ENCODE measurements at places on chromosomes 3 and 15.

GRCh38 chr3:182241766-182242488 lies 530.2 kb downstream of the SOX2 start:
- peaks cover 2% of the 10 kb centered on the region for H3K36me3 ChIP-seq
- no peak overlapping the region for H3K4me3 ChIP-seq
- peak overlapping the region; percentile 67 for H3K27ac ChIP-seq

- no peak overlapping the region for H3K4me3 ChIP-seq
- DNase-seq = no peak
- H3K27ac ChIP-seq = no peak overlapping the region
- H3K4me1 ChIP-seq = no peaks in the 10 kb centered on the region
Measured at GRCh38 chr3:148962513-148962912, 28.8 kb upstream of the GYG1 start.

DNA sequence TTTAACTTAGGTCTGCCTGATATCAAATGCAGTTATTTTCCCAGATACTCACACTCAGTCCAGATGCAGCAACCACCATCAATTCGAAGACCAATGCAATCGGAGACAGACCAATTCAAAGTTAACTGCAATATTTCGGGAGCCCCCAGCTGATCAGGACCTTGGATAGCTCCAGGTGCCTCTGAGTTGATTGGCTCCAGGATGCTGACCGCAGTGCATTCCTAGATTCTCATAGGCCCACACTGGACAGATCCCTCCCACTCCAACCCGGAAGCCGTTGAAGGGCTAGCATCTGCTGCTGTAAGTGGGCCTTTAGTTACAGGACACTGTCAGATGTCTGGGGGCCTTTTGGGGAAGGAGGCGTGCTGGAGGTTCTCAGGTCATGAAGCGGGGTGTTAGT lies 89.5 kb upstream of the ATP2B2 start:
- H3K27ac ChIP-seq = no peak overlapping the region
- peaks cover 5% of the 10 kb centered on the region for H3K27me3 ChIP-seq
- no peak overlapping the region for H3K4me3 ChIP-seq
- H3K36me3 ChIP-seq = no peaks in the 10 kb centered on the region

- no peak for DNase-seq
- no peak overlapping the region for H3K27ac ChIP-seq
Measured at GRCh38 chr3:153029350-153029749, 132.7 kb upstream of the RAP2B start.

DNA sequence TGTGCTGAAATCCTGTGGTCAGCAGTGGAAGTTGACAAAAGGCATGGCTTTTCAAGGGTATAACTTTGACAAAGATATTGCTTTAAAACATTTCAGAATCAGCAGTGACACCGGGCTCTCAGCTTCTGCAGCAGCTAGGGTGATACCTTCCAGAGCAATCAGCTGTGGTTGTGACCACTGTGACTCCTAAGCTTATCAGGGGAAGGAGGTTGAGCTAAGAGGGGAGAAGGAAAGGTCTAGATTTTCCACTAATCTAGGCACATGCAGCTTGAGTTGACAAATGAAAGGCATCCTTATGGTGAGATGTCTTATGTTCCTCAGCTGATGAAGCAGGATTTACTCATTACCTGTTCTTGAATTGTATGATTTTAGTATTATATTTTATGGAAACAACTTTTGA lies 16.3 kb upstream of the LRRFIP2 start:
- no peak overlapping the region for H3K4me3 ChIP-seq
- H3K27ac ChIP-seq = no peak overlapping the region
- H3K27me3 ChIP-seq = no peaks in the 10 kb centered on the region
- no peaks in the 10 kb centered on the region for H3K36me3 ChIP-seq

DNA sequence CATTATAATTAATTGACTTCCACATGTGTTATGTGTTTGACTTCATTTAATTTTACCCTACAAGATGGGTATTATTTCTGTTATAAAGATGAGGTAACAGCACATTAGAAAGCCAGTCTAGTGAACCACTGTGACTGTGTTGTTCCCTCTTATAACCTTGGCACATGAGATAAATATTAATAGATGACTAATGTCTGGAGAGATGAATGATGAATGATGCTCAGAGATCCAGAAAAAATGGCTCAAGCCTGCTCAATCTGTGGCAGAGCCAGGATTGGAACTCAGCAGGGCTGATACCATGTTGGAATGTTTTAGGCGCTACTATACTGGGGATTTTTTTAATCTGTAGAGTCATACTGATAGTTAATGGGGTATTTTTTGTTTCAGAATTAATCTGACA lies 118.8 kb upstream of the PTX3 start:
- no peaks in the 10 kb centered on the region for H3K27me3 ChIP-seq
- H3K27ac ChIP-seq = no peak overlapping the region
- no peaks in the 10 kb centered on the region for H3K36me3 ChIP-seq
- no peak overlapping the region for H3K4me3 ChIP-seq
- DNase-seq = no peak

DNA sequence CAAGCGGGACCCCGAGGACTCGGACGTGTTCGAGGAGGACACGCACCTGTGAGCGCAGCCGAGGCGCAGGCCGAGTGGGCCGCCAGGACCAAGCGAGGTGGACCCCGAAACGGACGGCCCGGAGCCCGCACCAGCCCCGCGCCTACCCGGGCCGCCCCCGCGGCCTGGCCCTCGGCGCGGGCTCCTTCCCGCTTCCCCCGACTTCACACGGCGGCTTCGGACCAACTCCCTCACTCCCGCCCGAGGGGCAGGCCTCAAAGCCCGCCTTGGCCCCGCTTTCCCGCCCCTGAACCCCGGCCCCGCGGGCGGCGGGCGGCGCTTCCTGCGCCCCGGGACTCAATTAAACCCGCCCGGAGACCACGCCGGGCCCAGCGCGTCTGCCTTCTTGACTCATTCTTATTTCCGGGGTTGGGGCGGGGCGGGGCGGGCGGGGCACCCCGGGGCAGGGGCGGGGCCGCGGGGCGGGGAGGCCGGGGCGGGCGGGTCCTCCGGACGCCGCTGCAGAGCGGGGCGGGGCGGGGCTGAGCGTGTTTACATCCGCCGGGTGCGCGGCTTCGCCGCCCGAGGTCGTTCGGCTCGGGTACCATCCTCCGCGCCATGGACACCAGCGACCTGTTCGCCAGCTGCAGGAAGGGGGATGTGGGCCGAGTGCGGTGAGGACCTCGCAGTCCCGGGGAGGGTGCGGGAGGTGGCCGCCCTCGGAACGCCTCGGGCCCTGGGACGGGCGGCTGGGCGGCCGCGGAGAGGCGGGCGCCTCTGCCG lies at the start of gene ABTB1:
Gene ABTB1 (plus strand): TSS at position 524 of the 762 bp plus-strand sequence. CDS start 74 bp downstream, at position 598.
- peak within 1 kb of the TSS; percentile 97 for H3K4me3 ChIP-seq
- peaks cover 1% of the 10 kb centered on the region for H3K36me3 ChIP-seq
- H3K4me1 ChIP-seq = peaks cover 7% of the 10 kb centered on the region
- H3K27ac ChIP-seq = no peak within 1 kb of the TSS
- DNase-seq = peak; percentile 65

DNA sequence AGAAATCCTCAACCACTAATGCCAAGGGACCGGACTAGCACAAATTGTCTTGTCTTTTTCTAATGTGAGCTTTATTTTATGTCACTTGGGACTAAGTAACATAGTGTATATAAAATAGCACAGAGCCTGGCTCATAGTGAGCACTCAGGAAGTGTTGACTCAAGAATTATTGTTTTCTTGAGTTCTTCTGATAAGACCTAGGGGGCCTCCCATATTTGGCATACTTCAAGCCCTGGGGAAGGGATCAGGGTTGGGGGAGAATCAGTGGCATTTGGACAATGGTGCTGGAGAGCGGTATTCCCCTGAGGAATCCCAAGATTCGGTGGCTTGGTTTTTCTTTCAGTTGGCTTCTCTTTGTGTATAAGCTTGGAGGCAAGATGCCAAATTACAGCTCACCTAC lies 19.4 kb downstream of the ZNF80 start:
- no peaks in the 10 kb centered on the region for H3K27me3 ChIP-seq
- DNase-seq = no peak
- peaks cover 19% of the 10 kb centered on the region for H3K4me1 ChIP-seq
- no peak overlapping the region for H3K27ac ChIP-seq
- no peaks in the 10 kb centered on the region for H3K36me3 ChIP-seq

DNA sequence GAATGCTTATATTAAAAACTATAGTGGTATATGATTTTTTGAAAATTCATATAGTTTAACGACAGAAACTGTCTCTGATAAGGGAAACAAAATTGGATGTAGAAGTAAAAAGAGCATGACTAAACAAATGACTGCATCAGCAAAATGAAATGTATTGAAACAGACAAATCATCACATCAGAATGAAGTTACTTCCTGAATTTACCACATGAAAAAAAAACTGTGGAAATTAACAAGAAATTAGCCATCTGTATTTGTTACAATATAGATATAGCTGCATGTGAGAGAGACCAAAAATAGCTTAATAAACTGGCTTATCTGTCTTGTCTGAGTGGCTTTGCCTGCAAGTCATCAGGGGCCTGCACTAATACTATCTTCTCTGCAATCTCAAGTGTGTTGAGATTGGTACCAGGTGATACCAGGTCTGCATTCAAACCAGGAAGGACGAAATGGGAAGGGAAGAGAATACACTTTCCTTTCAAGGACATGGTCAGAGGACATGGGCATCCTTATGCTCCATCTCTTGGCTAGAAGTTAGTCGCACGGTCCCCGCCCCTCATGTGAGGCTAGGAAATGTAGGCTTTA lies 388.7 kb downstream of the GRM7 start:
- no peak overlapping the region for H3K4me3 ChIP-seq
- H3K36me3 ChIP-seq = no peaks in the 10 kb centered on the region
- H3K27ac ChIP-seq = no peak overlapping the region
- H3K27me3 ChIP-seq = no peaks in the 10 kb centered on the region
- no peaks in the 10 kb centered on the region for H3K4me1 ChIP-seq
- DNase-seq = no peak

DNA sequence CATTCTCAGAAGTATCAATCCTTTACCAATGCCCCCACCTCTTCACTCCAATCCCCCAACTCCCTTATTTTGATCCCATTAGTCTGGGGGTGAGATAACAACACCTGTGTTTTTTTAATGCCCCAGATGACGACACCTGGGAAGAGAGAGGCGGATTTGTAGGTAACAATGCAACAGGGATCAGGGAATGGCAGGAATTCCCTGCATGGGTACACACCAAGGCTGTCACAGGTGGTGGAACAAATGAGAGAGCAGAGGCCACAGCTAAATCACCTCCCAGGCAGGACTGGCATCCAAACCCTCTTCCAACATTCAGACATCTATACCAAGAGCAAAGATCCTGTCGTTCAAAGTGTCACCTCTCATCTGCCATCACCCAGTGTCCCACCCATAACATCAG lies 319.2 kb upstream of the TRIM42 start:
- no peaks in the 10 kb centered on the region for H3K27me3 ChIP-seq
- DNase-seq = peak; percentile 5
- H3K4me1 ChIP-seq = peaks cover 4% of the 10 kb centered on the region
- H3K4me3 ChIP-seq = no peak overlapping the region
- H3K36me3 ChIP-seq = no peaks in the 10 kb centered on the region

DNA sequence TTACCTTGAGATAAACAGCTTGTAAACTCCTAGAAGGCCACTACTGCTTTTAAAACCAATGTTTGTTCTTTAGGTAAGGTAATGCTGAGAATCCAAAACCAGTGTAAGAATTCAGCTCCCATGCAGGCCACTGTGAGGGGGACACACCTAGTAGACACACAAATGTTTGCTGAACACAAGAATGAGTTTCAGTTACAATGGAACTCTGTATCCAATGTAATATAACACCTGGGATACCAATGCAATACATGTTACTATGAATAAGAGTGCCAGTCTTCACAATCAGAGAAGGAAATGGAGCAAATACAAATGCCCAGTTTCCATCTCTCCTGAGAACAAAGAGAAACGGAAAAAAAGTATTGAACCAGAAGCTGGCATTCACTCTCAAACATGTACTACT lies 65.9 kb downstream of the IGF2BP2 start:
- H3K27me3 ChIP-seq = no peaks in the 10 kb centered on the region
- H3K27ac ChIP-seq = no peak overlapping the region
- peaks cover 8% of the 10 kb centered on the region for H3K4me1 ChIP-seq
- H3K36me3 ChIP-seq = peaks cover 40% of the 10 kb centered on the region

- H3K4me1 ChIP-seq = no peaks in the 10 kb centered on the region
- no peak overlapping the region for H3K27ac ChIP-seq
- H3K27me3 ChIP-seq = no peaks in the 10 kb centered on the region
Measured at GRCh38 chr3:362681-363338, 166.2 kb downstream of the CHL1 start.

- H3K27me3 ChIP-seq = no peaks in the 10 kb centered on the region
- H3K4me1 ChIP-seq = no peaks in the 10 kb centered on the region
- DNase-seq = no peak
- no peak overlapping the region for H3K4me3 ChIP-seq
Measured at GRCh38 chr15:37253877-37254276, 153.5 kb upstream of the MEIS2 start.

- no peaks in the 10 kb centered on the region for H3K36me3 ChIP-seq
- no peak overlapping the region for H3K27ac ChIP-seq
- H3K4me3 ChIP-seq = no peak overlapping the region
- H3K27me3 ChIP-seq = no peaks in the 10 kb centered on the region
- H3K4me1 ChIP-seq = peaks cover 3% of the 10 kb centered on the region
Measured at GRCh38 chr3:107063351-107063750, 313.9 kb upstream of the CCDC54 start.

- no peaks in the 10 kb centered on the region for H3K36me3 ChIP-seq
- no peak overlapping the region for H3K27ac ChIP-seq
- H3K27me3 ChIP-seq = peaks cover 6% of the 10 kb centered on the region
Measured at GRCh38 chr3:169760479-169760878, 4.4 kb downstream of the TERC start.

- no peak overlapping the region for H3K4me3 ChIP-seq
- H3K27ac ChIP-seq = no peak overlapping the region
- H3K4me1 ChIP-seq = no peaks in the 10 kb centered on the region
- no peaks in the 10 kb centered on the region for H3K36me3 ChIP-seq
Measured at GRCh38 chr15:71329497-71330260, 214.4 kb downstream of the THSD4 start.

DNA sequence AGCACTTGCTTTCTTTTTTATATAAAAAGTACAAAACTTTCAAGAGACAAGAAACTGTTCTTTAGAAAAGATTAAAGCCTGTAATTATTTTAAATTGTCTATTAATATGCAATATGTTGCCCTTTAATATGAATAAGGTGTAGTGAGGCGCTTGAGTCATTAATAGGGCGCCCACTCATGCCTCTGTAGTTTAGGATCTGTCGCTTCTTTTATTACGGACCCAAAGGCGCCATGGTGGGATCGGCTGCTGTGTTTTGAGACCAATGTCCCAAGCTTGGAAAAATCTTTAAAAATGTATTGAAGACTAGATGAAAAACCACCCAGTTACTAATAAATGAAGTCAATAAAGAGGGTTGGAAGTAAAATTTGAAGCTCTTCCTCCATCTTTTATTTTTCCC lies 259.5 kb upstream of the MEIS2 start:
- DNase-seq = no peak
- no peak overlapping the region for H3K27ac ChIP-seq
- no peaks in the 10 kb centered on the region for H3K4me1 ChIP-seq
- H3K27me3 ChIP-seq = no peaks in the 10 kb centered on the region

Data from neuronal stem cell (in vitro differentiated cells).